ENCODE measurements at places on chromosomes 4 and X.

DNA sequence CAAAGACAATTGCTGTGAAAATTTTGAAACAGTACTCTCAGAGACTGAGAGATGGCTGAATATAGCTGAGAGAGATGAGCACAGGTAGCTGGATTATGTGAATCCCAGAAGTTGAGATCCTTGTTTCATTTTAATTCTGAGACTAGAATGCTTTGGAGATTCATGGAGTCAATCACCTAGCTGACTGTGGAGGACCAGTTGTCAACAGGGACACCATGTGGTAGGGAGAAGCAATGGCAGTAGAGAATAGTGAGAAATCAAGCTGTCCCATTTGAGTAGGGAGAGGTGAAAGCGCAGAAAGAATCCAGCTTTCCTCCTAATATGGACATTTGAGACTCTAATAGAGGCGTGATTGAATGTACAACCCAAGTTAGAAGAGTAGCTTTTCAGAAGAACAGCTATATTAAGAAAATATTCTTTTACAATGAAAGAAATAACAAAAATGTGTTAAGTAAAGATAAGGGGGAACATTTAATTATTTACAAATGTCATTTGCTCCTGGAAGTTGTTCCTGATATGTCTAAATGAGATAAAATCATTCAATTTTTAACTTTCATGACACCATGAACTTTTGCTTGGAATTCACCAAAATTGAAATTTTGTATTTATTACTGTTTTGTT is 30.3 kb upstream of the GLRB start:
- DNase-seq = no peak

- DNase-seq = no peak
Measured at GRCh38 chr4:185708348-185708747, 103.6 kb downstream of the SORBS2 start.

DNA sequence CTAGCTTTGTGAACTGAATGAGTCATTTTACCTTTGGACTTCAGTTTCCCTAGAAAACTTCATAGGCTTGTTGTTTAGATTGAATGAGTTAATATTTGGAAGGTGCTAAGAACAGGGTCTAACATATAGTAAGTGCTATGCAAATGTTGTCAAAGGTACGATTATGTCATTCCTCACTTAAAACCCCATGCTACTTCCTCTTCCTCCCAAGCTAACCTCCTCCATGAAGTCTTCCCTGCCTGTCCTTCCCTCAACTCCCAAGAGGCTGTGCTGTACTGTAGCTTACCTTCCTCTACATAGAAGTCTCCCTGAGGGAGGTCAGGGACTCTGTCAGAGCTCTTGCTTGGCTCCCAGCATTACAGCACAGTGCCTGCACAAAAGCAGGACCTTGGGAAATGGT is 103.4 kb upstream of the PJA1 start:
- DNase-seq = no peak

GRCh38 chr4:141658309-141658708 is 21.9 kb downstream of the IL15 start:
- no peak for DNase-seq

- DNase-seq = no peak
Measured at GRCh38 chr4:17494258-17495190, 17.4 kb downstream of the QDPR start.

- no peak for DNase-seq
Measured at GRCh38 chrX:37677765-37678164, 7.8 kb upstream of the XK start.

GRCh38 chr4:117770269-117771102 is 263.8 kb upstream of the NDST3 start:
- DNase-seq = no peak

Measured in stimulated activated CD8-positive, alpha-beta memory T cell treated with anti-CD3 and anti-CD28 coated beads, Interleukin-7, amount 100 ng/mL, for 24 hours (primary cell).